ELR (cell line): ENCODE measurements at places on chromosomes 7 and 10.
A peak's percentile ranks its signal among the peaks of the same experiment; 100 is the strongest.

GRCh38 chr10:128494665-128495064, 368.4 kb upstream of the MKI67 start:
- no peak for DNase-seq

DNA sequence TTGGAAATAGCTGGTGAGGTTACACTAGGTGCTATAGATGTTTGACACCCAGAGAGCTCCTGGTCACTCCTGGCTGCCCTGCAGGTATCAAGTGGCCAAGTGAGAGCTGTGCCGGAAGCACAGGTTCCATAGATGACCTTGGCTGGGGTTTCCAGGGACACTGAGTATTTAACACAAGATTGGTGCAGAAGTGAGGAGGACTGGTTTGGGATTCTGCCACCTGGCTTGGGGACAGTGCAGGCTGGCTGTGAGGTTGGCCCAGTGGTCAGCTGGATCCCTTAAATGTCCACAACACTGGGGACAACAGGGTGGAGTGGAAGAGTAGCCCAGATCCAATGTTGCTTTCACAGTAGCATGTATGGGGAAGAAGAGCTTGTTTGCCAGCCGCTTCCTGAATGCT, 5.3 kb upstream of the ACHE start:
- DNase-seq: no peak

- no peak for DNase-seq
Observed at GRCh38 chr7:37408291-37409228, 40.1 kb downstream of the ELMO1 start.

DNA sequence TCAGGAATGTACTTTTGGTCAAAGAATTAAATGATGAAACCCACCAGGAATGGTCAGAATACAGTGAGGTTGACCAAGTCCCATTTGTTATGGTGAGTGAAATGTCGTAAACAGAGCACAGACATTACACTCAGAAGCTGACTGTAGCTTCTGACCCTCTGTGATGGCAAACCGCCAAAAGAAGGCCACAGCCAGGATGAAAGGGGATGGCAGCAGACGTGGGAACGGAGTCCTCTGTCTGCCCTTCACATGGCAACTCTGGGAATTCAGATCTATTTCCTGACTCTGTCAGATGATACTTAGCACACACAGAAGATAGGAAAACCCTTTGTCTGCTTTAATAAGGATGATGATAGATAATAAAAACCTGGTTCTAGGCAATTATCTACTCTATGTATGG, 757.1 kb downstream of the SORCS3 start:
- DNase-seq: no peak

DNA sequence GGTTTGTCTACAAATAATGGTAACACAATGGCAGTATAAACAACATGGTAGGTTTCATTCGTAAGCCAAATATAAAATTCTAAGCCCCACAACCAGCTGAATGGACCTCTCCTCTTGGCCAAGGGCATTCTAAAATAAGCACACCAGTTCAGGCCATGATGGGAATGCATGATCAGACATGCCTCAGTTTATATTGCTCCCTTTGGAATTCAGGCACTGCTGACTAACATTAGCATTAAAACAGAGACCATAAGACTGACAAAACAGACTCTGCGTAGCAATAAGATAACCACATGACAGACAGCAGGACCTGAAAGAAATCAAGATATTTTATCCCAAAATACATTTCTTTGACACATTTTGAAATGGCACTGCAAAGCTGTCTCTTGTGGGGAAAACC, 125.8 kb downstream of the FAM107B start:
- DNase-seq: no peak

GRCh38 chr10:92690211-92690914, 608 bp downstream of the HHEX start:
- DNase-seq: peak; percentile 87

DNA sequence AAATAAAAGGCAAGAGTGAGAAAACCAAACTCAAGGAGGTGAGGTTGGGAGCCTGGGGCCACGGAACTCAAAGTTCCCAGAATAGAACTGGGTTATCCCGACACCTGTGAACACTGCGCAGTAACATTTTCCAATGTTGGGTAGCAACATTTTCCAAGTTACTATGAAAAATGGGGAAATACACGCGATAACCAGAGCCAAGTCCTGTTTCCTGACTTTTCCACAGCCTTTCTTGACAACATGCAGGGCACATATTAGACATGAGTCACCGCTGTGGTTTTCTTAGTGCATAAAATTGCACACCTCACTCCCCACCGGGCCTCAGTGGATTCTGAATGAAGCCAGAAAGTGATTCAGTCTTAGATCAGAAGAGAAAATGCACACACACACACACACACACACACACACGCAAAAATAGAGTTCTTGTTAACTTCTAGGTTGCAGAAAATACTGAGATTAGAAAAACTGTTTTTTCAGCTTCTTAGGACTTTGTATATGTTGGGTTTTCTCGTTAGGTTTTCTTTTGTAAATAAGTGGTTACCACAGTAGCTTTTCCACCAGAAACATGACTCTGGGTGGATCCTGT, 70.0 kb downstream of the CAMK1D start:
- peak; percentile 88 for DNase-seq

DNA sequence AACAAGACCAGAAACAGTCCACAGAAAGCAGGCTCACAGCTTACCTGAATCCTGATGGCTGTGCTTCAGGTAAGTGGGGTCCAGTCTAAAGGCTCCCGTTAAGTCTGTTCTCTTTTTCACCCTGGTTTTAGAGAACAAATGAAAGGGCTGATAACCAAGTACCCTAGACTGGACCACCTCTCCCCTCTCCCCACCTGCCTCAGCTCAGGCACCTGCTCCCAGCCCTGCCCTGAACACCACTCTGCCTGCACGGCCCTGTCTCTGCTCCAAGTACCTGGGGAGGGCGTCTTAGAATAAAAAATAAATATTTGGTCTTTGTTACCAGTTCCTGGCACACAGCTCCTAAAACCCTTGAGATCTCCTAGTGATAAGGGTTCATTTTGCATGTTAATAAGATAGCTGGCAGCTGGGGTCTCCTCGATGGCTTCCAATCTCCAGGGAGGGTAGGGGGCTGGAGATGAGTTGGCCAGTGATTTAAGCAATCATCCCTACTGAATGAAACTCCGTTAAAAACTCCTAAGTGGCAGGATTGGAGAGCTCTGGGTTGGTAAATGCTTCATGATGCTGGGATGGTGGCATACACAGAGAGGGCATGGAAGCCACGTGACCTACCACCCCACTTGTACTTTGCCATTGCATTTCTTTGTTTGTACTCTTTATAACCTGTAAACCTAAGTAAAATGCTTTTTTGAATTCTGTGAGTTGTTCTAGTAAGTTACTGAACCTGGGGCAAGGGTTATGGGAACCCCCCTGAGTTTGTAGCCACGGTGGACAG, 29.8 kb upstream of the FIGNL1 start:
- no peak for DNase-seq

GRCh38 chr10:62815381-62816075, 638 bp downstream of the EGR2 start:
- peak; percentile 17 for DNase-seq

GRCh38 chr7:49327155-49327554, 402.8 kb downstream of the CDC14C start:
- DNase-seq: no peak

DNA sequence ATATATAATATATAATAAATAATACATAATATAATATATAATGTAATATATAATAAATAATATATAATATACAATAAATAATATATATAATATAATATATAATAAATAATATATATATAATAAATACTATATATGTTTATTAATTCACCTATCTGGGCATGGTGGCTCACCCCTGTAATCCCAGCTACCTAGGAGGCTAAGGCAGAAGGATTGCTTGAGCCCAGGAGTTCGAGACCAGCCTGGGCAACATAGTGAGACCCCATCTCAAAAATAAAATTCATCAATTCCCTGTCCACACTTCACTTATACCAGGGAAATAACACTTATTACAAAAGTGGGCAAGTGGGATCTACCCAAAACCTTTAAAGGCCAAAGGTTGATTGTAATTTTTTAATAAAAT, 281.1 kb downstream of the PRPF18 start:
- DNase-seq: no peak

DNA sequence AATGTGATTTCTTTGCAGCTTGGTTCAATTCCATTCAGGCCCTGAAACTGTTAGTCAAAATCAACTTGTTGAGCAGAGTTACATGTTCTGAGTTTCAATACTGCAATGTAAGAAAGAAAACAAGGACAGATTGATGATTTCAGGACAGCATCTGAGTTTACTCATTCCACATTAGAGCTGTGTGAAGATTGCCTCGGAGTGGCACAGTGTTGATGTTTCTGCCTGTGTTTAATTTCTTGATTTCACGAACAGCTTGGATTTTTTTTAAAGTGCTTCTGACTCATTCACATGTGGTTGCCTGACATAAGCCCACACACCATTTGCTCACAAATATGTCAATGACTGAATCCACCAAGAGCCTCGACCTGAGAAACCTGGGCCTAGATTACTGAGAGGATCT, 101.2 kb upstream of the PARD3 start:
- peak; percentile 84 for DNase-seq

DNA sequence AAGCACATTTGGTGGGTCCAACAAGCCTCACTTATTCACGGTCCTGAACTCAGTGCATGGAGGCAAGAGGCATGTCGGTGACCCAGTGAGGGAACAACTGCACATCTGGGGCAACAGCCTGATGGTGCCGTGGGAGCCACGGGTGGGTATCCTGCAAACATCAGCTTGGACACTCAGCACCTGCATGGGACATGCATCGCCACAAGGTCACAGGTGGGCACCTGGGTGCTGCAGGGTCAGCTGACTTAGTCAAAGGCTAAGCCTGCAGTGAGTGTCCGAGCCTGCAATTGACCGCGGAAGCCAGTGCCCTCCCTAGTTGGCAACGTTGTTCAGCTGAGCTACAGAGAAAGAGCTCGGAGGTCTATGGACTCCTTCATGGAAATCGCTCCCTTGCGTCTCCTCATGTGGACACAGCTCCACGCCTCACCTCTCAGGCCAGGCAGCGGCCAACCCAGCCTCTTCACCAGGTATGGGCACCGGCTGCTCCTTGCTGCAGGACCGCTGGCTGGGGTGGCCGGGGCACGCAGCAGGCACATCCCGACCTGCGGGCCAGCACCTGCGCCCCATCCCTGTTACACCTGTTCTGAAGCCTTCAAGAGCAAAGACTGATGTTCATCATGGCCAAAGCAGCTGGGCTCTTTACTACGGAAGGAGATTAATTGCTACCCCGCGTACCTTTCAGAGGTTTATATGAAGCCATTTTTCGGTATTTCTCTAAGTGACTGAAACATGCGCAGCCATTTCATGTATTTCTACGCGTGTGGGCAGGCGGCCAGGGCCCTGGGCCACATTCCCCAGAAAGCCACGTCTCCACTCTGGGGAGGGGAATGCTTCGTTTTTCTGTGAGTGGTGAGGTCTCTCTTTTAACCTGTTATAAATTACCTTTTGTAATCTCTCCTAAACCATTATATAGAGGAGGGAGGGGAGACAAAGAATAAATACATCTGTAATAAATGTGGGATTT, 380.7 kb downstream of the DNAJB6 start:
- no peak for DNase-seq

DNA sequence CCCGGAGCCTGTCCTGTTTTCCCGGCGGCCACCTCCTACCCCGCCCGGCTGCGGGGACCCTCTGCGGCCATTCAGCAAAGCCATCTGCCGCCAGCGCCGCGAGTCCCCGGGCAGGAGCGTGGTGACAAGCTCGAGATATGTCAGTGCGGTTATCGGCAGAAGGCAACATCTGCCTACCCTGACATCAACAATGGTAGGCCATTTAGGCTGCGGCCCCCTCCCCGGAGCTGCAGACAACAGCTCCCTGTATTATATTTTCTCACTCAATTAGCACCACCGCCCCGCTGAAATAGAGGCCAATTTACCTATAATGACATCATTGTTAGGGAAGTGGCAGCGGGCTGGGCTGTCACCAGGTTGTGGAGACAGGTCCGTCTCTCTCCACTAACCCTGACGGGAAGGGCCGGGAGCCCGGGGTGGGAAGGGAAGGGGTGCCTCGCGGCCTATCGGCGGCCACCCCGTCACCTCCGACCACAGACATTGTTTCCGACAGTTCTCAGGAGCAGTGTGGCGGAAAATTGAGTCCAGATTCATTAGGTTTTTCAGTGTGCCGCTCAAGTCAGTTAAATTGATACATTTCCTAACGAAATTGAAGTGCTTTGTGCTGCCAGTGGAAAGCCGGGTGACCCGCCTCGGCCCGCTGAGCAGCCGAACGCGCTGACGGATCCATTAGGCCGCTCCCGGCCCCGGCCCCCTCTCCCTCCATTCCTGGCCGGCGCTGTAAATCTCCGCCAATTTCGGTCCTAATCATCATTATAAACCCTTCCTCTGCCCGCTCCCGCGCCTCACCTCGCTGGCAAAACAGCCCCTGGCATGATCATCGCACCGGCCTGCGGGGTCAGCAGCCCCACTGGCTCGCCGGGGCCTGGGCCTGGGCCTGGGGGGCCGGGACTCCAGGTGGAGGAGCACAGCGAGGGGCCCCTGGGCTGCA, 43.0 kb downstream of the UNCX start:
- DNase-seq: no peak

- no peak for DNase-seq
Observed at GRCh38 chr7:13067036-13067435, 379.6 kb downstream of the ARL4A start.

GRCh38 chr7:105493923-105494315, 28.2 kb downstream of the PUS7 start:
- peak; percentile 73 for DNase-seq
